IPS DF 6.9 (cell line): ENCODE measurements at places on chromosomes 2 and 18.

- H3K36me3 ChIP-seq, result no peaks in the 10 kb centered on the region
- H3K27me3 ChIP-seq, result no peaks in the 10 kb centered on the region
- no peak overlapping the region for H3K27ac ChIP-seq
Observed at GRCh38 chr2:126916744-126917143, 18.1 kb downstream of the TEX51 start.

GRCh38 chr2:150939087-150939486 is 322.6 kb downstream of the RBM43 start:
- H3K27ac ChIP-seq, result no peak overlapping the region
- H3K4me3 ChIP-seq, result no peak overlapping the region
- DNase-seq, result no peak
- no peaks in the 10 kb centered on the region for H3K36me3 ChIP-seq

DNA sequence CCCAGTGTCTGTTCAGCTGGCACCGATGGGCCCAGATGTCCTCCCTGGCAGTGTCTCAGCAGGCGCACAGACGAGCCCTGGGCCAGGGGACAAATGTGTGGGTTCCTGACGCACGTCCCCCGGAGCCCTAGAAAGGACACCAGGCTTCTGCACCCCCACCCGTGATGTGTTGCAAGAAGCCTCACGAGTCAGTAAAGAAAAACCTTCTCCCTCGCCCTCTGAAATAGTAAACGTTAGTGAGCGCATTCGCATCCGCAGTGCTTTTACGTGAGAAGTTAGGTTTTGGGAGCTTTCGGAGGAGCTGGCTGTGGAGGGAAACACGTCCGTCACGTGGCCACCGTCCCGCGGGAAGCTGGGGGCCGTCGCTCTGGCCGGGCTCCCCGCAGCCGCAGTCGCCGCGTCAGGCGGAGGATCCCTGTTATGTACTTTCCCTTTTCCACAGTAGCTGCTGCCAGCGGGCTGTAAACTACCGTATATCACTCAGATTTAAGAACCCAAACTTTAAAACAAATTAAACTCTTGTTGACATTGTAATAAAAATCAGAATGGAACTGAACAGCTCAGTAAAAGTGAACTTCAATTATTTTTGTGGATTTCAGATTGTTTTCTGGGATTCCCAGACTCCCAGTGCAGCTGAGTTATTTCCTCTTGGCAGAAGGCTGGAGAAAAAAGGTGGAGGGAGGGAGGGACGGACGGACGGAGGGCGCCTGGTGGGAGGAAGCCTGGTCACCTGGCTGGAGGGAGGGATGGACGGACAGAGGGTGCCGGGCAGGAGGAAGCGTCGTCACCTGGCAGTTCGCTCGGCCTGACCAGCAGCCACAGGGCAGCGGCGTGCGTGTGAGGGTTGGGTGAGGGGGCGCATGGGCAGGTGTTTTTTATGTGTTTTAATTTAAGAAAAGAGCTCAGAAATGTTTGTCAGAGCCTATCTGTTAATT is 112.1 kb downstream of the NFATC1 start:
- no peaks in the 10 kb centered on the region for H3K36me3 ChIP-seq
- H3K4me1 ChIP-seq, result peaks cover 6% of the 10 kb centered on the region
- no peaks in the 10 kb centered on the region; the same call in 1 of the 2 replicates for H3K27me3 ChIP-seq

DNA sequence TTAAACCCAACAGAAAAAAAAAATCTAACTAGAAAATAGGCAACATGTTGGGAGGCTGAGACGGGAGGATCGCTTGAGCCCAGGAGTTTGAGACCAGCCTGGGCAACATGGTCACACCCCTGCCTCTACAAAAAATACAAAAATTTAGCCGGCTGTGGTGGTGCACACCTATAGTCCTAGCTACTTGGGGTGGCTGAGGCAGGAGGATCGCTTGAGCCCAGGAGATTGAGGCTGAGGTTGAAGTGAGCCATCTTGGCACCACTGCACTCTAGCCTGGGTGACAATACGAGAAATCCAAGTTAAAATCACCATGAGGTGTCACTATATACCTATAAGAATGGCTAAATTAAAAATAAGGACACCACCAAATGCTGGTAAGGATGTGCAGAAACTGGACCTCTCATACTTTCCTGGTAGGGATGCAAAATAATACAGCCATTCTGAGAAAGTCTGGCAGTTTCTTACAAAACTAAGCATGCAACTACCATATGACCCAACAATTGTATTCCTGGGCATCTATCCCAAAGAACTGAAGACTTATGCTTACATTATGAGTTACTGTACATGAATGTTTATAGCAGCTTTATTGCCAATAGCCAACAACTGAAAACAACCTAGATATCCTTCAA is 2.2 kb downstream of the SEPTIN10 start:
- H3K36me3 ChIP-seq, result no peaks in the 10 kb centered on the region; the same call in 1 of the 2 replicates
- H3K27ac ChIP-seq, result no peak overlapping the region
- peaks cover 3% of the 10 kb centered on the region; the same call in 1 of the 2 replicates for H3K4me1 ChIP-seq
- no peak overlapping the region for H3K4me3 ChIP-seq

DNA sequence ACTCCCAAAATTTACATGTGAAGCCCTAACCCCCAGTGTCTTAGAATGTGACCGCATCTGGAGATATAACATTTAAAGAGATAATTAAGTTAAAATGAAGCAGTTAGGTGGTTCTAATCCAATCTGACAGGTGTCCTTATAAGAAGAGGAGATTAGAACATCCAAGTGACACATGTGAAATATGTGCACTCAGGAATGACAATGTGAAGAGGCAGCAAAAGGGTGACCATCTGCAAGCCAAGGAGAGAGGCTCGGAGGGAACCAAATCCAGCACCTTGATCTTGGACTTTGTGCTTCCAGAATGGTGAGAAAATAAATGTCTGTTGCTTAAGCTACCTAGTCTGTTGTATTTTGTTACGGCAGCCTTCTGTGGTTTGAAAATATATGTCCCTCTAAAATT is 165.4 kb downstream of the FIGN start:
- no peaks in the 10 kb centered on the region for H3K36me3 ChIP-seq
- DNase-seq, result no peak
- H3K4me3 ChIP-seq, result no peak overlapping the region
- no peaks in the 10 kb centered on the region for H3K4me1 ChIP-seq
- no peaks in the 10 kb centered on the region for H3K27me3 ChIP-seq
- H3K27ac ChIP-seq, result no peak overlapping the region

DNA sequence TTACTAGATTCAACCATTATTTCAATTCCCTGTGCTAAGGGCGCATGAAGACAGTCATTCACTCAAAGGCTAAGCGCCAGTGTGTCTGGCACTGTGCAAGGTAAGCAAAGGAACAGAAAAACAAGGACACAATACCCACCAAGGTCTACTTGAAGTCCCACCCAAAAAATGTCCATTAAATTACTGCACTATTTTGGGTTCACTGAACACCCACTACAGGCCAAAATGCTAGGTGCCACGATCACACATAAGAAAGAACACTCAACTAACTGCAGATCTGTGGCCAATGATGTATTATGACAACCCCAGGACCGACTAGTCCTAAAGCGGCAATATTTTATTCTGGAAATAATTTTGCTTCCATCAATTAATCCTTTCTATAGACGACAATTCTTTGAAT is 1.8 kb downstream of the TMEM131 start:
- no peaks in the 10 kb centered on the region for H3K36me3 ChIP-seq
- H3K4me3 ChIP-seq, result no peak overlapping the region
- no peaks in the 10 kb centered on the region for H3K27me3 ChIP-seq
- 0 out of 2 replicates have a peak, but pooled peaks cover 1% of the 10 kb centered on the region for H3K4me1 ChIP-seq

DNA sequence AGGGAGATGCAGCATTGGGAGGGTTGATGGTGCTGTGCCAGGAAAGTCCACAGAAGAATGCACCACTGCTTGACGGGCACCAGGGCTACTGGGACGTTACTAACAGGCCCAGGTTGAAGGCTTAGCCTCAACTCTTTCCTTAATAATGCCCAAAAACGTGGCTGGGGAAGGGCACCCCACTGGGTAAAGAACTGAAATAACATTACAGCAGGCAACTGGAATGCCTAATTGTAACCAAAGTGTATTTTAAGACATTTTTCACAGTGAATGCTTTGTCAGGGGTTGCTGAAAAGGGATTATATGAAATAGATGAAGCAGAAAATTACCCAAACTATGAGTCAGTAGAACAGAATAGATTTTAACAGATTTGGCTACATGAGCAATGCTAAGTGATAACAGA is 191.3 kb downstream of the CMPK2 start:
- H3K4me3 ChIP-seq, result no peak overlapping the region
- no peaks in the 10 kb centered on the region for H3K4me1 ChIP-seq
- no peaks in the 10 kb centered on the region for H3K27me3 ChIP-seq
- DNase-seq, result no peak
- no peaks in the 10 kb centered on the region for H3K36me3 ChIP-seq
- no peak overlapping the region for H3K27ac ChIP-seq

- H3K4me1 ChIP-seq, result no peaks in the 10 kb centered on the region; the same call in 1 of the 2 replicates
- H3K27me3 ChIP-seq, result no peaks in the 10 kb centered on the region
- H3K27ac ChIP-seq, result no peak overlapping the region
- DNase-seq, result no peak
Observed at GRCh38 chr18:79497638-79498081, 101.9 kb downstream of the NFATC1 start.

GRCh38 chr2:234500394-234501006 is 3.6 kb upstream of the ARL4C start:
- peaks cover 1% of the 10 kb centered on the region for H3K4me1 ChIP-seq
- no peak overlapping the region for H3K4me3 ChIP-seq
- no peaks in the 10 kb centered on the region for H3K36me3 ChIP-seq
- no peak overlapping the region for H3K27ac ChIP-seq

GRCh38 chr2:234091432-234091879 is 41.0 kb downstream of the SPP2 start:
- no peaks in the 10 kb centered on the region for H3K4me1 ChIP-seq
- no peaks in the 10 kb centered on the region for H3K27me3 ChIP-seq
- no peak for DNase-seq

DNA sequence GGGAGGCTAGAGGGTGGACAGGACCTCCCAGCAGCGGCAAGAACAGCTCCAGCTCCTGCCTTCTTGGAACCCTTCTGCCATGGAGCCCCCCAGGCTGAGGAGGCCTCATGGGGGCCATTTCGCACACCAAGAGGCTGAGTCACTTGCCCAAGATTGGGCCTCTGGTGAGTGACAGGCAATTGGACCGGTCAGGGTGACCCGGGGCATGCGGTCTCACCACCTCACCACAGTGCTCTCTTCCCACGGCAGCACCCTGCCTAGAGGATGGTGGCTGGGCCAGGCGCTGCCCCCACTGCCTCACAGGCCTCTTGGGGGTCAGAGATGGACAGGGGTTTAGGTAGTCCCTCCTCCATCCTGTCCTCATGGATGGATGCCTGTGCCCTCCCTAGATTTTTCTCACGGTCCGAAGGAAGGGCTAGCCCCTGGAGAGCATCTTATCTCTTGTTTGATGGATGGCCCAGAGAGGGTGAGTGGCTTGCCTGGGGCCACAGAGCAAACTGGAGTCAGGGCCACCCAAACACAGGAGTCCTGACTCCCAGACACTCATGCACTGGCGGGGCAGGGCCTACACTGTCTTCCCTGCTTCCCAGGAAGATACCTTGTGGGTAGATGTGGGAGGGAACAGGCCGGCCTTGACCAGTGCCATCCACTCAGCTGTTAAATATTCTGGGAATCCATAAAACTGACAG is 119.2 kb downstream of the INHBB start:
- no peak for DNase-seq
- no peak overlapping the region for H3K4me3 ChIP-seq
- H3K4me1 ChIP-seq, result peaks cover 5% of the 10 kb centered on the region
- no peaks in the 10 kb centered on the region for H3K36me3 ChIP-seq

DNA sequence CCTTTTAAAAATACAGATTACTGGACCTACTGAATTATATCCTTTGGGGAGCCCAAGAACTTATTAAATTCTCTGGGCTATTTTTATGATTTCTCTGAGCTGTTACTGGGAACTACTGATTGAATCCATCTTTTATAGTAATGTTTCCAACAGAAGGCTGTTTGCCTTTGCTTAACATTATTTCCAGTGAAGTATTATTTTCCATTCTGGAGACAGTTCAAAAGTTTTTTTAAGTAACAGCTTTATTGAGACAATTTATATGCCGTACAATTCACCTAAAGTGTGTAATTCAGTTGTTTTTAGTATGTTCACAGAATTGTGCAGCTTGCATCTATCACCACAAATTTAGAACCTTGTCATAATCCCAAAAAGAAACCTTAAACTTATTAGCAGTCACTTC is 100.6 kb downstream of the BABAM2 start:
- H3K27me3 ChIP-seq, result no peaks in the 10 kb centered on the region
- H3K4me1 ChIP-seq, result no peaks in the 10 kb centered on the region
- H3K36me3 ChIP-seq, result no peaks in the 10 kb centered on the region
- DNase-seq, result no peak

DNA sequence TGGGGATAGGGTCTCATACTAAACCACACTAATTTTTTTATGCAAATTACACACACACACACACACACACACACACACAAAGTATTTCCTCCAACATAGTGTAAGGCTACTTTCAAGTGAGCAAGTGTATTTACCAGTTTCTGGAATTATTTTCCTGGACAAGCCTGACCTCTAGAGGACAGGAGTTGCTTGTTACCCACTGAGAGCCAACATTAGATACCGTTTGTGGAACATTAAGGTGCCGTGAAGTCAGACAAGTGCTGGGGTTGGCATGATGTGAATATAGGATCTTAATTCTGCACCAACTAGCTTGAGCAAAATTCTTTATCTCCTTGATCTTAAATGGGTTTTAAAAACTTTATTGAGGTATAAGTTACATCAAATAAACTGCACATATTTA is 39.3 kb upstream of the SERPINB2 start:
- no peaks in the 10 kb centered on the region; the same call in 1 of the 2 replicates for H3K27me3 ChIP-seq
- peak; percentile 37 for DNase-seq
- H3K4me3 ChIP-seq, result no peak overlapping the region
- no peaks in the 10 kb centered on the region; the same call in 1 of the 2 replicates for H3K4me1 ChIP-seq

GRCh38 chr2:36698993-36699392 is 2.5 kb downstream of the VIT start:
- H3K4me1 ChIP-seq, result no peaks in the 10 kb centered on the region; the same call in 1 of the 2 replicates
- no peaks in the 10 kb centered on the region for H3K36me3 ChIP-seq
- H3K27ac ChIP-seq, result no peak overlapping the region
- DNase-seq, result no peak
